ENCODE measurements at places on chromosomes 7 and 10.

GRCh38 chr10:119273413-119273812 is 66.0 kb downstream of the GRK5 start:
- no peak for DNase-seq

- DNase-seq, result peak; percentile 26
Observed at GRCh38 chr10:30784524-30784896, 155.0 kb upstream of the LYZL2 start.

- DNase-seq, result no peak
Observed at GRCh38 chr7:26653430-26654399, 210.7 kb downstream of the SKAP2 start.

- no peak for DNase-seq
Observed at GRCh38 chr7:50145226-50145625, 52.2 kb upstream of the ZPBP start.

GRCh38 chr7:105346593-105347322 is 42.0 kb downstream of the SRPK2 start:
- no peak for DNase-seq

GRCh38 chr7:29539471-29539870 is 24.2 kb upstream of the PRR15 start:
- no peak for DNase-seq

Measured in right renal cortex interstitium (tissue), 3 donors.